ENCODE measurements at places on chromosomes 2 and 18. TPM values are rescaled to one million over a fixed set of nuclear protein-coding genes. Genes with fewer than 3 reads are reported as not detected.

GRCh38 chr2:59733567-59733930 lies 819.9 kb downstream of the BCL11A start:
- no peak for DNase-seq

DNA sequence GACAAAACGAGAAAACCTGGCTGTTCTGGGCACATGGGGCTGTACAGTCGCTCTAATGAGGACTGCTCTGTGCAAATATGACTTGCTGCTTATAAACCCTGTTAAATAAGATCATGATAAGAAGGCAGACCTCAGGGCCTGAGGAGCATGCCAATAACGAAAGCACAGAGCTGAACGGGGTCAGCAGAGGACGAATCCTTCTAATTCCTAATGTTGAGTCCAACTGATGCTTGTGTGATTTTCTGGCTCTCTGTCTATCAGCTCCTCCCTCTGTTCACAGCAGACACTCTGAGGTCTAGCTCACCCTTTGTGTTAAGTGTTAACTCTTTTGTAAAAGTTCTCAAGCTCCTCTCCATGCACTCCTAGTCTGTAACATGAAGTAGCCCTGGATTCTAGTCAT lies 167.2 kb upstream of the REV1 start:
- no peak for DNase-seq

GRCh38 chr2:233233618-233234230 lies 17.7 kb upstream of the ATG16L1 start:
- DNase-seq: no peak

DNA sequence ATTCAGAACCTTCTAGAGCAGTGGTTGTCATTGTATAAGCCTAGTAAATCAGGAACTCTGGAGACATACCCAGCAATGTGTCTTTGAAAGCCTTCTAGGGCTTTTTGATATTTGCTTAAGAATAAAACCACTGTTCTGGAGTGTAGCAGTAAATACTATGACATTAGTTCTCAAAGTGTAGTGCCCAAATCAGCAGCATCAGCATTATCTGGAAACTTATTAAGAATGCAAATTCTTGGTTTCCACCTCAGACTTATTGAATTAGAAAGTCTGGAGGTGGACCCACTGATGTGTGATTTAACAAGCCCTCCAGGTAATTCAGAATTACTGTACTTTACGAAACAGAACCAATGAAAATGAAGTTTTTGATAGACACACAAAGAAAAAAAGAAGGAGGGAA lies 509.7 kb downstream of the SUCLG1 start:
- DNase-seq: no peak

DNA sequence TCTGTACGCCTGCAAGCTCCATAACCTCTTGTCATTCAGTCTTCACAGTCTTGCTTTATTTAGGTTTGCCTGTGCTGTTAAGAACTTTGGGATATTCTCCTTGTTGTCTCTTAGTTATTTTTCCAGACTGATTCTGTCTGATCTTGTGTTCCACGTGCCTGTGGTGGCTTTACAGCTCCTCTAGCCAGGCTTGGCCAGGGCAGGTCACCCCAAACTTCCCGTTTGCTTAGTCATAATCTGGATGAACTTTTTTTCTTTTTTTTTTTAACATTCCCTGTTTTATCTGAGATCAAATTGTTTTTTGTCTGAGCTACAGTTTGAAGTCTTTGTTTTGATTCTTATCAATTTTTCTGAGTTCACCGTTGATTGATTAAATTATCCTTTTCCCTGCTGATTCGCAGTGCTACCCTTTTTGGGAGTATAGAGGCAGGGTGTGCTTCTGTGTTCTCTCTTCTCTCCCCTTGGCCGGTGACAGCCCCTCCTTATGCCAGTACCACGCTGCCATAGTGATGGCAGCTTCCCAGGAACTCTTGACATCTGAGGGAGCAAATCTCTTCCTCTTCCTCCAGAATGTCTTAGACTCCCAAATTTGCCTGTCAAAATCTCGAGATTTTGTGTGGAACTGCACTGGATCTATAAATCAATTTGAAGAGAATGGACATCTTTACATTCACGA lies 2.5 kb downstream of the SP100 start:
- peak; percentile 57 for DNase-seq

DNA sequence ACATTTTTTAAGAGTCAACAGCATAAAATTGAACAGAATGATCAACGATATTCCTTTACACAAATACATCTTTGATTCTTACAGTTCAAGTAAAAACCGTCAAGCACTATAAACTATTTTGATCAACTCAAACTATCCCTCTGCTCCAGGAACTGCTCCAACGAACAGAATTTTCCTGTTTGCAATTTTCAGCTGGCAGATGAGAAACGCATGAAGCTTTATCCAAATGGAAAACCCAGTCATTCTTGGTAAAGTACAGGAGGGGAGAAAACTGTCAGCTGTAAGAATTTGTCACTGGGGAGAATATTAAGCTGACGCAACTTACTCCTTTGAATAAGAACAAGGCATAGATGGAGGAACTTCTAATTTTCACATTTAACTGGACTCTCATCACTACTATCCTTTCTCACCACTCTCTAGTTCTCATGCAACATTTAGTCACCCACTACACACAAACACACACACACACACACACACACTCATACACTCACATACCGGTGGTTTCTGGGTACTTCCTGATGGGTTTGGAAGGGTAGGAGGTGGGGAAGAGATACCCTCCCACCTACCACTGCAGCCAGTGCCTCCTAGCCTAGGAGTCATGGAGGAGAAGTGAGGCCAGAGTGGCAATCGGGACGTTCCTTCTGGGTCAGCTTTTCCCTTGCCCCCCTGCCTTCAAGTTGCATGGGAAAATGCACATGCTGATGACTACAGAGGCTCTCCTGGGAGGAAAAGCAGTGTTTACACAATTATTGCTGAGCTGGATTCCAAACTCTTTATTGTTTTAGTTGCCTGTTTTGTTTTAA lies 54.0 kb upstream of the SPATS2L start:
- no peak for DNase-seq

- DNase-seq: no peak
Measured at GRCh38 chr2:161873707-161874106, 200.3 kb downstream of the DPP4 start.

DNA sequence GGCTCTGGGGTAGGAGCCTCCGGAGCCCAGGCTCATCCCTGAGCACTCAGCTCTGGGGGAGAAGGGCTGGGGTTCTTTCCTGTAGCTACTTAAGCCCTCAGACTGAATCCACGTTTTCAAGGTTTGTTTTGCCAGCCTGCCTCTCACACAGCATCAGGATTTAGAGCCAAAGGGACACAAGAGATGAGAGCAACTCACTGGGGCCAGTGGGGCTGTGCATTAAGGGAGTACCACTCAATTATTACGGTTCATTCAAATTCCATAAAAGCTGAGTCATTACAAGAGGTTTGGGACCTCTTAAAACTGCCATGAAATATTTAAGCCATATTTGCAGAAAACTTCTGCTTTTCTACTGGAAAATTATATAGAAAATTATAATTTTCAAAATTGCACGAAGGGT lies 17.1 kb upstream of the SNED1 start:
- no peak for DNase-seq

GRCh38 chr2:145811276-145812164 lies 1291.6 kb upstream of the ZEB2 start:
- no peak for DNase-seq

- DNase-seq: no peak
Measured at GRCh38 chr2:217332866-217333265, 473.0 kb upstream of the TNP1 start.

DNA sequence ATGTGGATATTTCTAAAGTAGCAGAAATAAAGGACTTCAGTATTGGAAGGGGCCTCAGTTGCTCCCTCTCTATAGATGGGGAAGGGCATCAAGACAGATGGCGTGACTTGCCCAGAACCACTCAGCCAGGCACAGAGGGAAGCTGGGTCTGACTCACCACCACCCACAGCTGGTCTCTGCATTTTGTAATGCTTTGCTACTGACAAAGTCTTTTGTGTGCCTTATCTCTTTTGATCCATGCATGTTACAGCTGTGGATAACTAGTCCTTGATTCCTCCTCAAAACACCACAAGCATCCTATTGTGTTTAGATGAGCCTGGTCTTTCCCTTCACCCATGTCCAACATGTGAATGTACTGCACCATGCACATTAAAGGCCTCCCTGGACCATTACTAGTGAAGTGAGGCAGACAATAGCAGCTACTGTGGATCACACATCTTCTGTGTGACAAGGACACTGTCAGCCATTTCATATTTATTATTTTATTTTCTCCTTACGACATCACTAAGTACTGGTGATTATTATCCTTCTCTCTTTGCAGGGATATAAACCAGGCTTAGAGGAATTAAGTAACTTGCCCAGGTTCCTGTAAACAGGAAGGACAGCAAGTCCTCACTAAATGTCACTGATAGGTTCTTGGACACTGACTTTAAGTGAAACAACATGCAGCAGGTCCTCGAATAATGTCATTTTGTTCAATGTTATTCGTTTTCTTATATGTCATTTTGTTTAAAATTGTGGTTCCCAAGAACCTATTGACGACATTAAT lies 29.6 kb upstream of the IL37 start:
- peak; percentile 68 for DNase-seq

- DNase-seq: no peak
Measured at GRCh38 chr2:226307487-226308322, 491.9 kb downstream of the IRS1 start.

DNA sequence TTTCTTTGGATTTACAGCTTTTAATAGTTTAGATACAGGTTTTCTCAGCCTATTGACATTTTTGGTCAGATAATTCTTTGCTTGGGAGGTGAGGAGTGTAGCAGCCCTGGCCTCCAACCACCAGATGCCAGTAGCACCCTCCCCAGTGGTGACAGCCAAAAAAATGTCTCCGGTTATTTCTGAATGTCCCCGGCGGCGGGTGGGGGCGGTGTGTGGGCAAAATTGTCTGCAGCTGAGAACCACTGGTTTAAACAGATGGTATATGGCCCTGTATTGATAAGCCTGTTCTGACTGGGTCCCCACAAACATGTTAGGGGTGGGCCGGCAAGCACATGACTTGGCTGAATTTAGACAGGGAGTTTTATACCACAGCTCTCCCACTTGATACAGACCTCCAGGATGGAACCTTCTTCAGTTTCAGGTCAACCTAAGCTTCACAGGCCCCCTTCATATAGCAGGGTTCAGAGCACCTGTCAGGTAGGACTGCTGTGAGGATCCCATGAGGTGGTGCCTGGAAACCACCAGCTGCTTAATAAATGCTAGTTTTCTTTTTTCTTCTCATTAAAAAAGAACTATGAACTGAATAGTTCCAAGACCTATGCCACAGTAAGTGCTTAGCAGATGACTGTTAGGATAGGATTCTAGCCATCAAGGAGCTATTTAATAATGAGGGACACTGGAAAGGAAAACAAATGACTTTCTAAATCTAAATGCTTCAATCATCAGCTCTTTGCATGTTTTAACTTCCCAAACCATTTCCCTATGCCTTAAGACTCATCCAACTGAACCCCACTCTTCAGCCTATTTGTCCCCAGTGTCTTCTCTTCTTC lies 18.1 kb downstream of the LPIN2 start:
- DNase-seq: peak; percentile 92

DNA sequence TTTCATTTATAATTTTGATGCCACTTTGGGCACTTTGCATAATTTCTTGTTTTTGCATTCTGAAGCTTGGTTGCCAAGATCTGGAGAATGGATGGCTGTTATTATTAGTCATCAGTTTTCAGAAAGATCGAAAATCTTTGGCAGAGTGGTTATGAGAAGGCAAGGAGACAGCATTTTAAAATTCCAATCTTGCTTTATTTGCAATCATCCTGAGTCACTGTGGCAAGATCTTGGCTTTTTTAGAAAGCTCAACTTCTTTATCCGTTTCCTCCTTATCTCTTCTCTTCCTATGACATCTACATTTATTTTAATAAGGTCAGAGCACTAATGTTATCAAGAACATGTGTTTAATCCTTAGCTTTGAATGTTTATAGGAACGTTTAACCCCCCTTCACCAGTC lies 31.1 kb upstream of the EIF2AK3 start:
- DNase-seq: no peak

- no peak for DNase-seq
Measured at GRCh38 chr2:203185864-203186263, 53.0 kb upstream of the CYP20A1 start.

DNA sequence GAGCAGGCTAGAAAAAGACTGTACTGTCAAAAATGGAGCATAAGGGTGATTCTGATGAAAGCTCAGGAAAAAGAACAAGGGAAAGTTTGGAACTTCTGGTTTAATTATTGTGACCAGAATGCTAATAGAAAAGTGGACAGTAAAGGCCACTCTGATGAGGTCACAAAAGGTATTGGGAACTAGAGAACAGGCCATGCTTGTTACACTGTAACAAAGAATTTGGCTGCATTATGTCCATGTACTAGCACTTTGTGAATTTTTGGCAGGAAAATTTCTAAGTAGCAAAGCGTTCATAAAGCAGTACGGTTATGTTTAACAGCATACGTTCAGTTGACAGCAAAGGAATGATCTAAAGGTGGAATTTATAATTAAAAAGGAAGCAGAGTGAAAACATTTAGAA lies 418.6 kb downstream of the TRIB2 start:
- DNase-seq: no peak

GRCh38 chr18:58653814-58654509 lies 17.3 kb upstream of the MALT1 start:
- DNase-seq: no peak

DNA sequence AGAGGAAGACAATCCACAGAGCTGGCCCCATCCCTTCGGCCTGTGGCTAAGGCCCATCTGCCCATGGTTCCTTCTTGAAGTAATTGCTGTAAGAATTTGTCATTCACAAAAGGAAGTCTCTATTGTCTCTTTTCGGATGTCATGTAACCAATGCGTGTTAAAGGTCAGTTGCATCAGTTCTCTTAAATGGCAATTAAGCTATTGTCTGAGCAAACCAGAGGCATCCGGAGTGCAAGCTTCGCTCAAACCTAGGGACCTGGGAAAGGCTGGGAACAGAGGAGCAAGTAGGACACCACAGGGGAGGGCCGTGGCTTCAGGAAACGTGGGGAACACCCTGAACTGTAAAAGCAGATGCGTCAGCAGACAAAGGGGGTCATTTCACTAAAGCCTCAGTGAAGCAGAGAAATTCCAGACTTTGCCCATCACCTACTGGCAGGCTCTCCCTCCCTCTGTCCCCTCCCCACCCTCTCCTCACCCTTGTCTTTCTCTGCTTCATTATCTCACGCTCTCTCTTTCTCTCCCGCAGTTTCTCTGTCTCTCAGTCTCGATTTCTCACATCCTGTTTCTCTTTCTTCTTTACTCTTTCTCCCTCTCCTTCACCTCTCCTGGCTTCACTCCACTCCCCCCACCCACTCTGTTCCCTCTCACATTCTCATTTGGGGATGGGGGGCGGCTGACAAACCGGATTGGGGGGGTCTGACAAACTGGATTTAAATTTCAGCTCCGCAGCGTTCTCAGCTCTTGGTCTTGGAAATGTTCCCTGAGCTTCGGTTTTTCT lies 204.6 kb upstream of the TNP1 start:
- DNase-seq: no peak

DSC3 gene
- total RNA-seq: not detected

BUB1 gene
- total RNA-seq: 61.7 TPM

REG3G gene
- not detected for total RNA-seq

TUBA4B gene
- total RNA-seq: not detected

SLC5A7 gene
- not detected for total RNA-seq

PLGLB1 gene
- 0.85 TPM for total RNA-seq

ALPG gene
- not detected for total RNA-seq

IL1F10 gene
- not detected for total RNA-seq

SLC25A52 gene
- total RNA-seq: not detected

PJVK gene
- 2.0 TPM for total RNA-seq

HSPE1 gene
- 409 TPM for total RNA-seq

ADI1 gene
- 33.7 TPM for total RNA-seq

LIPT1 gene
- 3.3 TPM for total RNA-seq

SOS1 gene
- 74.5 TPM for total RNA-seq

C2orf66 gene
- total RNA-seq: 0.33 TPM

HOXD8 gene
- not detected for total RNA-seq

COBLL1 gene
- total RNA-seq: not detected

IL36G gene
- not detected for total RNA-seq

ANKRD30B gene
- not detected for total RNA-seq

CCDC141 gene
- 2.1 TPM for total RNA-seq

Measured in activated CD4-positive, alpha-beta T cell treated with anti-CD3 and anti-CD28 coated beads, Interleukin-2, amount 10 ng/mL, durations not matched to agents 24 days and 14 days (primary cell).